Stimulated activated CD4-positive, alpha-beta T cell treated with anti-CD3 and anti-CD28 coated beads, Interleukin-15, amount 100 ng/mL, for 48 hours (primary cell): ENCODE measurements at places on chromosomes 13 and 19.

DNA sequence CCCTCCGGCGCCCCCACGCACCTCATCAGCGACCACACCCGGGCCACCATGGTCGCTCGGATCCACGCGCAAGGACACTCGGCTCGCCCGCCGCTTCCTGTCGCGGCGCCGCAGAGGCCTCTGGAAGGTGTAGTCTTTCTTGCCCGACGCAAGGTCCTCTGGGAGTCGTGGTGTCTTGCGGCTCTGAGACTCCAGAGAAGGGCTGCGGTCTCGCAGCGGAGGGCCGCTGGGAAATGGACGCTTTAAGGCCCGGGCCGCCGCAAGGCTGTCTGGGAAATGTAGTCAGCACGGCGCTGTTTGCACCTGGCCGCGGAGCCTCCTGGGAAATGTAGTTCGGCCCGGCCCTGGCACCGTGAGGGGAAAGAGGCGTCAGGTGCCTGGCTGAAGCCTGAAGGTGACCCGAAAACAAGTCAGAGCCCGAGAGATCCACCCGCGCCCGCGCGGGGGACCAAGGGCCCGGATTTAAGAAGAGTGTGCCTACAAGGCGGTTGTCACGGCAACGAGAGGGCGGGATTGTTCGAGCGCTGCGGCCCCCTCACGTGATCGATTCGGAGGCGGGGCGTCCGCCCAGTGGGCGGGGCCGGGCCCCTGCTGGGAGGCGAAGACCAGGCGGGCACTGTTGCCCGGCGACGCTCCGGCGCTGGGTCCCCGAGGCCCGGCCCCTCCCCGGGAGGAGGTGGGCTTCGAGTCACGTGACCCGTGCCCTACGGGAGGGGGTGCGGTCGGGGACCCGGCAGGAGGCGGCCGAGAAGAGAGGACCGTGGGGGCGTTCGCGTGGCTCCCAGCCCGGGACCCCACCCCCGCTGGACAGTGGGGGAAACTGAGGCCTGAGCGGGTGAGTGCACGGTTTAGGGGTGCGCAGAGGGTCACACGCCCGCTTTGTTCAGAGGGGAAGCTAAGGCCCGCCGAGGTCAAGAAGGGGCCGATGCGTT lies at the start of the genes HSD11B1L and MICOS13:
TSS of gene HSD11B1L (plus strand) at position 591 of the 932 bp plus-strand sequence. CDS start 3,806 bp downstream, outside the sequence.
TSS of gene MICOS13 (minus strand) at position 80 of the 932 bp plus-strand sequence. CDS start at position 50, 30 bp downstream.
- peak; percentile 97 for DNase-seq

- DNase-seq, result no peak
Observed at GRCh38 chr13:100130092-100130491, 41.2 kb downstream of the PCCA start.

DNA sequence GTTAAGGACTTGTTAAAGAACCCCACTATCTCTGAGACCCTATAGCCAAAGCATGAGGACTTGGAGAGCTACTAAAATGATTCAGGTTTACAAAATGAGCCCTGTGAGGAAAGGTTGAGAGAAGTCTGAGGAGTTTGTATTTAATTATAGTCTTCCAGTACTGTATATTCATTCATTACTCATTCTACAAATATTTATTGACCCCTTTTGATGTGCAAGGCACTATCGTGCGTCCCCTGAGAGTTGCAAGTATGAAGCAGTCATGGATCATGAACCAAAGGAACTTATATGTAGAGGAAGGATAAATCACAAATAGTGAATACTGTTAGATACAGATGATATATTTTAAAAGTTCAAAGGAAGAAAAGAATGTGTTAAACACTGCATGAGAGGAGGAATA lies 84.4 kb downstream of the DNAJC15 start:
- no peak for DNase-seq

GRCh38 chr13:99415014-99415650 lies 86.1 kb upstream of the TM9SF2 start:
- DNase-seq, result no peak

DNA sequence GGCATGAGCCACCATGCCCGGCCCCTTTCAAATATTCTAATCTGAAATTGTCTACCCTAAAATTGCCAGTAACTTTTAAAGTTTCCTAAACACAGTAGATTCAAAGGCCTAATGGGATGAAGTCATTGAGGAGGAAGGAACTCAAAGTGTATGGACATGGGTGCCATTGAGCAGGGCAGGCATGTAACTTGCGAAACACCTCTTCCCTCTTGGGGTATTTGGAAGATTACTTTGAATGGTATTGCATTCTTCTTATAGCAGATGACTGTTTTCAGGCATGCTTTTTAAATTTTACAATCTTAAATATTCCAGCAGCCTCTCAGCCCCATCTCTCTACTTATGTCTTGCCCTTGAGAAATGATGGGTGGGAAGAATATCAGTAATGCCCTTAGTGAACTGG lies 21.0 kb downstream of the TM9SF2 start:
- DNase-seq, result no peak

DNA sequence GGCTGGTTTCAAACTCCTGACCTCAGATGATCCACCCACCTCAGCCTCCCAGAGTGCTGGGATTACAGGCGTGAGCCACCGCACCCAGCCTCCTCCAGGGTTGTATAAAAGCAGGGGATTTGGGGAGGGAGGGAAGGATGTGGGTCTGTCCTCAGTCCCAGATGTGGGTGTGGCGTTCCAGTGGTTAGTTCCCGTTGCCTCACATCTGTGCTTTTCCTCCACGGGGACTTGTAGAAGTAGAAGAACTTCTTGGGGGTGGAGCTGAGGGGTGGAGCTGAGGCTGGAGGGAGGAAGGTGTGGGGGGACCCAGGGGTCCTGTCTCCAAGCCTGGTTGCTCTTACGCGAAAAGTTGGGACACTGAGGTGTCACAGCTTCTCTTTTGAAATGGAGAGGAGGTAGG lies 514 bp upstream of the MCEMP1 start:
- DNase-seq, result no peak

GRCh38 chr19:49890349-49891311 lies 6.1 kb downstream of the IL4I1 start:
- DNase-seq, result peak; percentile 47

DNA sequence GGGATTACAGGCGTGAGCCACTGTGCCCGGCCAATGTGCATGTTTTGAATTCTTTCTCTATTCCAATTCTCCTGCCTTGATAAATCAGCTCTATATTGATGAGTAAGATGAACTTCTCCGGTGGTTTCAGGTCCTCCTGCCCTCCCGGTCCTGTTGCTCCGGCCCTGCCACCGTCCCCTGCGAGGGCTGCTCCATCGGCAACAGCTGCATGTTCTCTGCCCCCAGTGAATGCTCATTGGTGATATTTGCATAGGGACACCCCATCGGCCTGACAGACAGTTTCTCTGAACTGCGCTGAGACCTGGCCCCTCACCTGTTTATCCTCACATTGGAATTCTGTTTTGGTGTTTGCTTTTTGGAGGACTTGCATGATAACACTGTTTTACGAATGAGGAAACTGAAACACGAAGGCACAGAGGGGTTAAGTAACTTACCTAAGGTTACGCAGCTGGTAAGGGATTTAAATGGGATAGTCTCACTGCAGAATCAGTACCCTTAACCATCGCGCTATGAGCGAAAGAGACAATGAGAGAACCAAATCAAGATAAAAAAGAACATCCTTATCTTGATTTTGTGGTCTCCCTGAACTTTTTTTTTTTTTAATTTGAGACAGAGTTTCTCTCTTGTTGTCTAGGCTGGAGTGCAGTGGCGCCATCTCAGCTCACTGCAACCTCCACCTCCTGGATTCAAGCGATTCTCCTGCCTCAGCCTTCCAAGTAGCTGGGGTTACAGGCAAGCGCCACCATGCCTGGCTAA lies 32.2 kb downstream of the ZNF557 start:
- no peak for DNase-seq

GRCh38 chr19:8638078-8638619 lies 7.7 kb downstream of the NFILZ start:
- DNase-seq, result no peak

DNA sequence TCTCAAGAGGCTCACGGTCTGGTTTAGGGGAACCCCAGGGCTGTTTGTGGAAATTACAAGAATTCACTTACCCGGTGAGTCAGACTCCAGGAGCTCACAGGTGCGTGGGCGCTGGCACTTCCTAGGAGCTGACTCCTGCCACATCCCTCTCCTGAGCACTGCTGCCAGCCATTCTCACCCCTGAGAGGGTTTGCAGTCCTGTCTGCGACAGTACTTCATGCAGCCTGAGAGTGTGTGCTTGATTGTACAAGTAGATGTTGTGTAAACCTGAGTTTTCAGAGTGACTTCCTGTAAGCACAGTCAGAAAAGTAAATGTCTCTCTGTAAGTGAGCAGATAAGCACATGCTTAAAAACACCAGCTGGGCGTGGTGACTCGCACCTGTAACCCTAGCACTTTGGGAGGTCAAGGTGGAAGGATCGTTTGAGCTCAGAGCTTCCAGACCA lies 8.1 kb downstream of the MRPL4 start:
- peak; percentile 69 for DNase-seq

DNA sequence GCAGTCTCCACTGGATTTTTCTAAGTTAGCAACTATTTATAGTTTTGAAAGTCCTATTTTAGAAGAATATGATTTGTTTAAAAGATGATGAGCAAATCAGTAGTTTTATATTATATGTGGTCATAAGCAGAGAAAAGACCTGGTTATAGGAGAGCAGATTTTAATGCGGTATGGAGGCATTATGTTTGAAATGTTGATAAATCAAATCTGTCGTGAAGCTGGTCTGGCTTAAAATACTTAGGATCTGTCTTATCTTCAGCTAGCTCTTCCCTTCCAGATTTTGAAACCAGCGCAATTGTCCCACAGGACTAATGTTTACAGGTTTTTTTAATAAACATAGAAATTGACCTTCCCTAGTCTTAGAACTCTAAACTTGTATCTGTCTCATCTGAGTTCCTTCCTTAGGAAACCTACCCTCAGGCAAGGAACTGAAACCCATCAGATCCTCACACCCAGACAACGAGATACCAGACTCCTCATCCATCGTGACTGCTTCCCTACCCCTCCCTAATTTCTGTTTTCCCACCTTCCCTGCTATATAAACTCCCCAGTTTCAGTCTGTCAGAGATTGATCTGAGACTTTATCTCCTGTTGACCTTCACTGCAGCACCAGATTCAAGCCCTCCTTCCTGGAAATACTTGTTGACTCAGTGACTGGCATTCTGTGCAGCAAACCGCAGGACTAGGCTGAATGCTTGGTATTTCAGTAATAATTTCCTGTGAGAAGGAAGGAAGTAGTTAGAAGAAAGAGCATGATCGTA lies 37.8 kb upstream of the CXCL17 start:
- peak; percentile 23 for DNase-seq

GRCh38 chr19:51441410-51442390 lies 16.6 kb downstream of the SIGLEC8 start:
- DNase-seq, result peak; percentile 89

GRCh38 chr13:67296511-67296910 lies 66.4 kb upstream of the PCDH9 start:
- DNase-seq, result no peak

DNA sequence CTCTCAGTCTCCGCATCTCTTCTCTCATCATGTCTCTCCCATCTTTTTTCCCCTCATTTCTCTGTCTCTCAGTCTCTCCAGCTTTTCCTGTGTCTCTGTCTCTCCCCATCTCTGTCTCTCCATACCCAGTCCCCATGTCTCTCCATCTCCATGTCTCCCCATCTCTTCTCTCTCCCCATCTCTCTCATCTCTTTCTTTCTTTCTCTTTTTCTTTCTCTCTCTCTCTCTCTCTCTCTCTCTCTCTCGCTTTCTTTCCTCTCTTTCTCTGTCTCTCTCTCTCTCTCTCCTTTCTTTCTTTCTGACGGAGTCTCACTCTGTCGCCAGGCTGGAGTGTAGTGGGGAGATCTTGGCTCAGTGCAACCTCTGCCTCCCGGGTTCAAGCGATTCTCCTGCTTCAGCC lies 12.6 kb upstream of the NFIX start:
- no peak for DNase-seq

DNA sequence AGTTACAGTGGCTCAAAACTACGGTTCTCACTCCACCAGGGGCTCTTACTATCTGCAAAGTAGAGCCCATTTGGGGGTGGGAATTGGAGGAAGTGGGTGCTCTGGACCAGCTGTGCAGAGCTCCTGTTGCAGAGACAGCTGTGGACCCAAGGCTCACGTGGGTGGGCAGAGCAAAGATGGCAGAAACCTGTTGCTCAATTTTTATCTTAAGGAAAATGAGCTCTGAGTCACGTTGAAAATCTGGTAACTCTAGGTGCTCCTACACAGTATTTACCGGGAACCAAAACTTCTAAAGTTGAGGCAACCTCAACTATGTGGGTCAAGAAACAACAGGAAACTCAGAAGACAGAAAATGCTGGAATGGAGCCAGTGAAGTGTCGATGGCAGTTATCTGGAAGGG lies 30.2 kb upstream of the SLC15A1 start:
- no peak for DNase-seq

DNA sequence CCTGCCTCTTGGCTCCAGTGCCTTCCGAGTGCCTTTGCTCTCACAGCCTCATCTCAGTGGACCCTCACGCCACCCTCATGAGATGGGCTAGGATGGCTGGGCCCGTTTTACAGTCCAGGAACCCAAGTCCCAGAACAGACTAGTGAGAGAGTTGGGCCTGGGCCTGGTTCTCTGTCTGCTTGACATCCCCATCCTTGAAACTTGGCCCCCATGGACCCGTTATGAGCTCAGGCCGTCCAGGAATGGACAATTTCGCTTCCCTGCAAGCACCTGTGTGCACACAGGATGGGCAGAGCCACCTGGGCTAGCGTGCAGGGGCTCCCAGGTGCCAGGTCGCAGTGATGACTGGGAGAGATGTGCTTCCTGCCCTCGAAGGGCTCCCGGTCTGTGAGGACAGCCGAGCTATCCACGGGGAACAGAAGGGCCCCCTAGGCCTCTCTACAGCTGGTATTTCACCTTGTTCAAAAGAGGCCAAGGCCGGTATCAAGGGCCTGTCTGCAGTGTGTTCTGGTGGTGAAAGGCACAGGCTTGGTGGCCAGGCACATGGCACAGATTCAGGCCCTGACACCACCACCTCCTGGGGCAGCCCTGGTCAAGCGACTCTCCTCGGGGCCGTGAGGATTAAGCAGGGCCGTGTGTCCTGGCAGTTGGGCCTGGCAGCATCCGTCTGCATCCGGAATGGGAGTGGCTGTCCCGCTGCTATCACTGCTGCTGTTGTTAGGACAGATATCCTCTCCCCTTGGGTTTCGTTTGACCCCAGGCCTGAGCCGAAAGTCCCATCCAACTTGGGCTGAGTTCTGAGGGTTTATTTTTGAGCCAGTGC lies 38.9 kb downstream of the CAPN12 start:
- no peak for DNase-seq

- DNase-seq, result no peak
Observed at GRCh38 chr13:52832313-52832712, 16.1 kb downstream of the PCDH8 start.

GRCh38 chr13:113855012-113855921 lies 8.6 kb downstream of the GAS6 start:
- DNase-seq, result no peak
